ENCODE measurements at places on chromosomes 6 and 20.

DNA sequence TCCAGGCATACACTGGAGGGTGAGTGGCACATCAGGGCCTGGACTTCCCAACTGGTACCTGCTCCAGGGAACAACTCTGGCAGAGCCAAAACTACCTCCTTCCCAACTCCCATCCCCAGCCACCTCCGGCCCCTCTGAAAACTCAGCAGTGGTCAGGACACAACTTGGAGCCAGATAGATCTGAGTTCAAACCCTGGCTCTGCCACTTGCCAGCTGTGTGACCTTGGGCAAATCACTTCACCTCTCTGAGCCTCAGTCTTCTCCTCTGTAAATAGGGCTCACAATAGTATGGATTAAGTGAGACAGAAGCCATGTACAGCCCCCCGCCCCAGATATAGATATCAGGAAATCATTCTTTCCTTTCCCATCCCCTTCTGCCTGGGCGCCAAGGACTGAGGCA lies 10.7 kb downstream of the AHCY start:
- no peak for DNase-seq

DNA sequence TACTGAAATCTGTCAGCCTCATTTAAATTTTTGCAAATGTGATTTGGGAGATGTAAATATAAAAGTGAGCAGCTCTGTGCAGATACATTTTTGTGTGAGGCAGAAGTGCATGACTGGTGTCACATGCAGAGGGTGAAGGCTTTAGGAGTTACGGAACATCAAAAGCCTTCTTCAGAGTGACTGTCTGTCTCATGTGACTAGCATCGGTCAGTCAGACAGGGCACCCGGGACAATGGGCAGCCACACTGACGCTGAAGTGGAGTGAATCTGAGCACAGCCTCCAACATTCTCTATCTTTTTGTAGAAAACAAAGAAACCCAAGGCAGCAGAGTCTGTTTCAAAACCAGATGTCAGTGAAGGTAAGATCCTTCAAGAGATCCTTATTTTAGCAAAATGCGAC lies 7.9 kb upstream of the FAM209A start:
- DNase-seq, result no peak

GRCh38 chr6:84119277-84119676 lies 85.7 kb downstream of the MRAP2 start:
- DNase-seq, result no peak

- DNase-seq, result no peak
These were observed 21.5 kb upstream of the TMEM244 start for GRCh38 chr6:129882510-129883023.

GRCh38 chr6:142507065-142507464 lies 205.3 kb downstream of the ADGRG6 start:
- no peak for DNase-seq

DNA sequence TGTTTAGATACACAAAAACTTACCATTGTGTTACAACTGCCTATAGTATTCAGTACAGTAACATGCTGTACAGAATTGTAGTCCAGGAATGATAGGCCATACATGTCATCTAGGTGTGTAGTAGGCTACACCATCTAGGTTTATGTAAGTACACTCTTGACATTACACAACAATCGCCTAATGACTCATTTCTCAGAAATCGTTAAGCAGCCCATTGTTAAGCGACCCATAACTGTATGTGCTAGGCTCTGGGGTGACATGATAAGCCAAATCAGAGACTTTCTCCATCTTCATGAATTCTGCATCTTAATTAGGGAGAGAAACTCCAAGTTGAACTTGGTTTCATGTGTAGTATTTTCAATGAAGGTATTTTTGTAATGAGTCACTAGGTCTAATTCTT lies 17.2 kb downstream of the STK35 start:
- DNase-seq, result no peak

- DNase-seq, result no peak
These were observed 11.0 kb downstream of the ECI2 start for GRCh38 chr6:4124351-4124750.

DNA sequence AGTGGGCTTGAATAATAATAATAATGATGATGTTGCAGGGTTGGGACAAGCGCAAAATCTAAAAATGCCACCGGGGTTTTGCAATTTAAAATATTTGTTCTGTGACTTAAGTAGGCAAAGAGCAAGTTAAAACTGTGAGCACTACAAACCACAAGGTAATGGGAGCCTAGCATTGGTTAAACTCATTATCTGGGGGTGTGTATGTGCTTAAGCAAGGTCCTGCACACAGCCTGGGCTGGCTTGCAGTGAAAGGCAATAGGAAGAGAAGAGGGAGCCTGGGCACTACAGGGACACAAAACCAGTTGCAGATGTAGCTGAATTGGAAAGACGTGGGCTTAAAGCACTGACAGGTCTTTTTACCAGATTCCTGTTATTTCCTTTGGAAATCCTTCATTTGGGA lies 11.7 kb downstream of the SIM1 start:
- DNase-seq, result no peak

GRCh38 chr6:64996301-64996700 lies 710.7 kb downstream of the EYS start:
- DNase-seq, result no peak

DNA sequence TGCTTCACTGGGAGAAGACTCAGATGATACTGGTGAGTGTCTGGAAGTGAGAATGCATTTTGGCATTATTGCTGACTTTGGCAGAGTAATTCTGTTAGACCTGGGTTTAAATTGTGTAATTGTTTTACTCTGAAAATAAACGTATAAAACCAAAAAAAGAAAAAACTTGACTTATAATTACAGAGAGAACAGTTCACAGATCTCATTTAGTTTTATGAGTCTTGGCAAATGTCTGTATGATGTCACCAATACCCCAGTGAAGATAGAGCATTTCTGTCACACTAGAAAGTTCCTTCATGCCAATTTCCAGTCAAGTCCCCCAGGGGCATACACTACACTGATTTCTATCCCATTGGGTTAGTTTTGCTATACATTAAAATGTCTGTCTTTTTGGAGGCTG lies 67.3 kb downstream of the SMAP1 start:
- no peak for DNase-seq

- DNase-seq, result no peak
These were observed 81.2 kb upstream of the VSTM2L start for GRCh38 chr20:37821696-37822095.

- DNase-seq, result peak; percentile 46
These were observed 172.1 kb upstream of the RUNX2 start for GRCh38 chr6:45156075-45156474.

GRCh38 chr20:35151736-35152135 lies 4.6 kb upstream of the EDEM2 start:
- no peak for DNase-seq

GRCh38 chr20:61629602-61630390 lies 377.7 kb downstream of the CDH4 start:
- DNase-seq, result no peak

- DNase-seq, result peak; percentile 31
These were observed 10.6 kb downstream of the NOL4L start for GRCh38 chr20:32574296-32575226.

GRCh38 chr6:94673251-94673650 lies 904.1 kb upstream of the MANEA start:
- DNase-seq, result no peak

- DNase-seq, result peak; percentile 10
These were observed 37.5 kb downstream of the AIG1 start for GRCh38 chr6:143098054-143098671.

- no peak for DNase-seq
These were observed 128.2 kb downstream of the SASH1 start for GRCh38 chr6:148470606-148471465.

GRCh38 chr6:25034431-25034921 lies 98.7 kb upstream of the RIPOR2 start:
- no peak for DNase-seq

DNA sequence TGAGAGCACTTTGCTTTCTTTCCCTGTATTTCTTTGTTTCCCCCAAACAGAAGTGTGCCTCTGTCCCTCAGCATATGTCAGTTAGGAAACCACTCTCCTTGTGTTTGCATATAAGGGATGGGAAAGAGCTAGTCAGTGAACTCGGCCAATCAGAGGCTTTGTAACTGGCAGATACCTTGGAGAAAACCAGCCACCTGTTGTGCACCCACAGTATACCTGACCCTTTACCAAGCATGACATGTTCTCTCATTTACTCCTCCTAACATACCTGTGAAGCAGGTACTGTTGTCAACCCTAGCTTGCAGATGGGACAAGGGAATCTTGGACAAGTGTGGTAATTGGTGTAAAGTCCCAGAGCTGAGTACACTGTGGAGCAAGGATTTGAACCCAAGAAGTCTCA lies 96.1 kb upstream of the FAM8A1 start:
- DNase-seq, result no peak

DNA sequence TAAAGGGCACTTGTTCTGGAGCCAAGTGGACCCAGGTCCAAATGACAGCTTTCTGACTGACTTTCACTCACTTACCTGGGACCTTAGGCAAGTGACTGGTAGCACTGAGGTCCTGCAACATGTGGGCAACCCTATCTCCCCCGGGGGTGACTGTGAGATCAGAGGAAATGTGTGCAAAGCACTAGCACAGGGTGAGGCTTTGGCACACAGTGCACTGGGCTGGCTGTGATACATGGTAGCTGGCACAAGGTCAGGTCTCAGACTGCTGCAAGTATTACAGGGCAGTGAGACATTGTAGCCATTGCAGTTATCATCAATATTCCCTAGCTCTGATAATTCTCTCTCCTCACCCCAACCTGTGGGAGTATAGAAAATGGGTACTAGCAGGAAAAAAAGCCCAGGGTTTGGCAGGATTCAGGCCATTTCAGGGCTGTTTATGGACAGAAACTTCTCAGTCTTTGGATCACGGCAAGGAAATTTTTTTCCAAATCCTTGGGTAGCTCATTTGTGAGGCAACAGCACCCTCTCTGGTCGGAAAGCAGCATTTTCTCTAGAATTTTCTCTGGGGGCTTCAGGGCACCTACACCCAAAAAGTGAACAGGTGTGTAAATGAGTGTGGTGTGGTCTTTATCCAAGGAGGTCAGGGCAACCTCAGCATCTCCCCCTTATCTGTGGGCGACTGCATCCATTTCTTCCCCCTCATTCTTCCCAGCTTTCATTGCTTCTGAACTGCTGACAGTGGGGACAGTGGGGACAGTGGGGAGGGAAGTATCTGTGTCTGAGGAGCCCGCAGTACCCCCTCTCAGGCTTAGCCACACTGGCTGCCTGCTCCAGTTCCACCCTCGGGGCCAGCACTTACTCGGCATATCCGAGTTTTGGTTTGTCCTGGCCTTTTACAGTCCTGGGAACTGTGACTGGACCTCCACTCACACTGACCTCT lies 148.7 kb upstream of the PHACTR3 start:
- DNase-seq, result no peak

GRCh38 chr6:166579237-166579850 lies 7.1 kb downstream of the RAMACL start:
- DNase-seq, result no peak

DNA sequence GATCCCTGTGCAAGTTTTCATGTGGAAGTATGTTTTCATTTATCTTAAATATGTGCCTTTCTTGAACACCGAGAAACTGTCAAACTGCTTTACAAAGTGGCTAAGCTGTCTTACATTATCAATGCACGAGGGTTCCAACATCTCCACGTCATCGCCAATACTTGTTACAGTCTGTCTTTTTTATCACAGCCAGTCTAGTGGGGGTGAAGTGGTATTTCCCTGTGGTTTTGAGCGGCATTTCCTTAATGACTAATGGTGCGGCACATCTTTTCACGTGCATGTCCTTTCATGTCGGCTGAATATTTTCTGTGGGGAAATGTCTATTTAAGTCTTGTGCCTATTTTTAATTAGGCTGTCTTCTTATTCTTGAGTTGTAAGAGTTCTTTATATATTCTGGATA lies 280.4 kb downstream of the FOXC1 start:
- DNase-seq, result no peak

DNA sequence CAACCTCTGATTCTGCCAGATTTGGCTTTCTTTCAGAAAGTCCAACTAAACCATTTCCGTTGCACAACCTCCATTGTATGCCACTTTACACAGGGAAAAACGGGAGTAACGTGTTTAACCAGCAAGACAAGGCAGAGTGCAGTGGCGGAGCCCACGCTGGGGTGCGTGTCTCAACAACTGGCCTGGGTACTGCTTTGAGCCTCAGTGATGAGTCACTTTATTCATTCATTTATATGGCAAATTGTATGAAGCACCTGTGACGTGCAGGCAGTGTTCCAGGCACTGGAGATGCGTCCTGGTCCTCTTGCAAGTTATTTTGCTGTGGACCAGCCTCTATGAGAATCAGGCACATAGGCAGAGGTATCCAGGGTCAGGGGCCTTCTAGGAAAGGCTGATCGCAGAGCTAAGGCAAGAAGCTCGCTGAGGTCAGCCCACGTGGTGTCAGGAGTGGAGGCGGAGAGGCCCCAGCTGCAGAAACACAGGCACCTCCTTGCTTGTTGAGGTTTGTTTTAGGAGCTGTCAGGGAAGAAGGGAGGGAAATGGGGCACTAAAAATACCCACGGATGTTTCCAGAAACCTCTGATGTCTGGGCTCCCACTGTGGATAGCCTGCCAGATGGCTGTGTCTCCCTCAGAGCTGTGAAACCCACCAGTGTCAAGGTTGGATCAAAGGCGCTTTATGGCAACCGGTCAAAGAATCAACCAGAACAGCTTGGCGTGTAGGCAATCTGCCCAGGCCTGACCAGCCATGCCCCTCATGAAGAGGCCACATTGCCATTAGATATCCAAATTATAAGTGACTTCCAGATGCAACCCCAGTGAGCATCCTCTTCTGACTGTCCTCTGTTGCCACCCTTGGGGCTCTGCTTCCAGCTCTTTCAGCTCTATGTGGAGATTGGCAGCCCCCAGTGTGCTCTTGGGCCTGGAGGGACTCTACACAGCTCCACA lies 157.2 kb downstream of the CD83 start:
- DNase-seq, result no peak

- no peak for DNase-seq
These were observed 17.4 kb downstream of the ITPR3 start for GRCh38 chr6:33638556-33638955.

GRCh38 chr6:83770910-83771309 lies 62.0 kb upstream of the SNAP91 start:
- no peak for DNase-seq

- no peak for DNase-seq
These were observed 202.1 kb upstream of the CNR1 start for GRCh38 chr6:88368071-88368787.

DNA sequence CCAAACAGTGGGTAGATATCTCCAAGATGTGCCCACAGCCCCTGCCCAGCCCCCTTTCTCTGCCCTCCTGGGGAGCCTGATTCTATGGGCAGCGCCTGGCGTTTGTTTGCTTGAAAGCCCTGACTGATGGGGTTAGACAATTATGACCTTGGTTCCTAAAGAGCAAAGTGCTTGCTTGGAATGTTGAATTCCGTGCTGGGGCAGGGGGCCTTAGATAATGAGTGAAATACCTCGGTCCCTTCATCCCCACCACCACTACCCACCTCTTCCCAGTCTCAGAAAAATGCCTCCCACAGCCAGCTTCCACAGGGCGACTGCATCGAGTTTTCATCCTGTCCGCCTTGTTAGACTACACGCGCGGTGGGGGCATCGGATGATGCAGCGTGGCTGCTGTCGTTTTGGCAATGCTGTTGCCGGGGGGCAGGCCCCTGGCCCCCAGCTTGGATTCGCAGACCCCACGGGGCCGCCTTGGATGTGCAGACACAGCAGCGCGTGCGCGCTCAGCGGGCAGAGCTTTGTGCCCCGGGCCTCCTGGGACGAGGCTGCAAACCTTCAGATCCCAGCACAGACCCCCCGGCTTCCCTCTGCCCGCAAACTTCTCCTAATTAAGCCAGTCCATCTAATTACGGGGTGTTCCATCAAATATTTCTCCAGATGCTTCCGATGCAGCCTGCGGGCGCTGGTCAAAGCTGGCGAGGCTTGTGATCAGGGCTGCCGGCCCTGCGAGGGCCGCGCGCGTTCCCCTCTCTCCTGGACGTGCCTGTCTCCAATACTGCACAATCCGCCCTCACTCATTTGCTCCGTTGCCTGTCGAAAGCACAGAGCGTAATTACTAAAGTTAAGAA lies 86.1 kb downstream of the LINC00237 start:
- no peak for DNase-seq

- DNase-seq, result no peak
These were observed 291.3 kb downstream of the ALDH8A1 start for GRCh38 chr6:134658596-134658995.

All from CD4-positive, alpha-beta T cell treated with Interleukin-6 at 100 ng/mL for 8 hours (primary cell).